Kidney capillary endothelial cell (primary cell): ENCODE measurements at places on chromosomes 3 and 15.

DNA sequence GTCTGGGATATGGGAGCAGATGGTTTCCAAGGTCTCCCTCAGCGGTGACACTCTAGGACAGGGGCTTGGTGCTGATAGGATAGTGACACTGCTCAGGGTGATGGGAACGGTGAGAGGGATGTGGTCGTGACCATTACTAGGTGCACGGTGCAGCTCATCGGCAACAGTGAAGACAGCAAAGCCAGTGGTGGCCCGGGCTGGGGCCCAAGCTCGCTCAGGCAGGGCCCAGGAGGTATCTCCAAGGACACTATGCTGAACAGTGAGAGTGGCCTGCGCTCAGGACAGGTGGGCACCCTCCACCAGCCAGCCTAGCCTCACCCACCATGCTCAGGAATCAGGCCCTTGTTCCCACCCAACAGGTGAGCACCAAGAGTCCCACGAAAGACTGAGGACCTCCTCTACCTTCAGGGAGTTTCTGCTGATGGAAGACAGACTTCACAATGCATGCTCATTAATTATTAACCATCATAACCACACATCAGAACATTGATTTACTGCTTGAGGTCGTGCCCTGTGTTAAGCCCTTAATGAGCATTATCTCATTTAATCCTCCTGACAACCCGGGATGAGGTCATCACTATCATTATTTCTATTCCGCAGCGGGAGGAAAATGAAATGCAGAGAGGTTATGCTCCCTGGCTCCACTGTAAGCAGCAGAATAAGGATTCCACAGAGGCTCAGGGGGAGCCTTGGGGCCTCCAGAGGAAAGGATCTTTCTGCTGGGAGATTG is 269.4 kb downstream of the UACA start:
- no peak for DNase-seq

DNA sequence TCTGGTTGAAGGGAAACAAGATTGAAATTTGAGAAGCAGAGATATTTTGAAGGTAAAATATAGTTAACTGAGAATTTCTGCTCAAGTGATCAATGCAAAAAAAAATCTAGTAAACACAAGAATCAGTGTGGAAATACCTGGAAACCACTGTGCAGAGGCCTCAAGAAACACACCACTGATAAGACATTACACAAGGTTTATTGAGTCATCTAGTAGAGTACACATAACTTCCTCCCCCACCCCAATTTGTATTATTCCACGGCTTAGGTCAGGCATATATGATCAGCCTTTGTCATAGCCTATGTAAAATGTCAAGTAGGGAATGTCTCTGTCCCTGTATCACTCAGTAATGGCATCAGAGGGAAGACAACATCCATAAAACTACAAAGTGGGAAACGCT is 447.8 kb upstream of the BCHE start:
- no peak for DNase-seq

DNA sequence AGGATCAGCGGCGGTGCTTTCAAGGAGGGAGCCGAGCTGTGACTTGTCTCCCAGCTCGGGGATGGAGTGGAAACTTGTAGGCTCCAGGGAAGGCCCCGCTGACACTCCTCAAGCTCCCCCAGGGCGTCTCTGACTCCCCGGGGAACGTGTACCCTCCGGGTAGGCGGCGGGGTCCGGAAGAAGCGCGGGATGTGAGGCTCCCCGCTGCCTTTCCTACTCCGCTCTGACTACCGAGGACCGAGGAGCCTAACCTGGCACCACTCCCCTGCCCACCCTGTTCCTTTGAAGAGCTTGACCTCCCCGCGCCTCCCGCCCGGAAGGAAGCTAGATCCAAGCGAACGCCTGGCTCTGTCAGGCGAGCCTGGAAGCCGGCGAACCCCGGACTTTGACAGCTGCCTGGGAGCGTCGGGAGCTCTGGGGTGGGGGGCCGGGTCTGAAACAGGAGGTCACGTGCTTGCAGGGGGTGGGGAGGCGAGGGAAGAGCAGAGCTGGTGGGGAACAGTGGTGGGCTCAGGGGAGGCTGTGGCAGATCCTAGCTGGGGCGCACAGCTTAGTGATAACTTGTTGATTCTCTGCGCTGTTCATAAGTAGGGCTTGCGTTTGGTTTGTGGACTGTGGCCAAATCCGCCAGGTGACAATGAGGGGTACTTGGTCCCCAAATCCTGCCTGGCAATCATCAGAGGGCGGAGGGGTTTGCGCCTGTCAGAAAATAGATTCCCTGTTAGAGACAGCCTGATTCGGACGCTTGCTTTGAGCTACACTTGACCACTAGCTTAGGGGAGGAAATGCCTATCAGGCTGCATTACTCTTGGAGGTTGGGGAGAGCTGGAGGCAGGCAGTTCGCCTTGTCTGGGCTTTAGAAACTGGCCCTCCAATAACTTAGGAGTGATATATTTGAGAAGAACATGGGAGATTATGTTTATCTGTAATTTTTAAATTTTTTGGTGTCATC is 1.2 kb downstream of the CLSTN2 start:
- DNase-seq = no peak

DNA sequence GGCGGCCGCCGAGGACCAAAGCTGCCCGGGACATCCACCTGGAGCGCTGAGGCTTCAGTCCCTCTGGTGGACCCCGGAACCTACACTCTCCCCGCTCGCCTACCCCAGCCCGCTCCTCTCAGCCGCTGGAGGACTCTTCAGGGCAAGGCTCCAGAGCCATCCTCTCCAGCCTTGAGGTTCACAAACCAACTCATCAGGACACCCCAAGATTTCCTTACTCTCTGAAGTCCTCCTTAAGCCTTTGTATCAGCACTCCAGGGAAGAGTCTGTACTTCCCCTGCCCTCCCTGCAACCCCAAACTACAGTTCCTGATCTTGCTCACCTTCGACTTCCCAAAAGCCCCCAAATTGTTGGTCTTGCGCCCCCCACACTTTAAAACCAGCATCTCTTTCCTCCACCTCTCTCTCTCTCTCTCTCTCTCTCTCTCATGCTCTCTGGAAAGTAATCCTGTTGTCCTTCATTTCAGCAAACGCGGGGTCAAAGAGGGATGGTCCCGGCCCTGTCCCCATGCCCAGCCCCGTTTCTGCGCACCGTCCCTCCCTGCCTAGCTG is 438 bp downstream of the THBS1 start:
- DNase-seq = no peak

DNA sequence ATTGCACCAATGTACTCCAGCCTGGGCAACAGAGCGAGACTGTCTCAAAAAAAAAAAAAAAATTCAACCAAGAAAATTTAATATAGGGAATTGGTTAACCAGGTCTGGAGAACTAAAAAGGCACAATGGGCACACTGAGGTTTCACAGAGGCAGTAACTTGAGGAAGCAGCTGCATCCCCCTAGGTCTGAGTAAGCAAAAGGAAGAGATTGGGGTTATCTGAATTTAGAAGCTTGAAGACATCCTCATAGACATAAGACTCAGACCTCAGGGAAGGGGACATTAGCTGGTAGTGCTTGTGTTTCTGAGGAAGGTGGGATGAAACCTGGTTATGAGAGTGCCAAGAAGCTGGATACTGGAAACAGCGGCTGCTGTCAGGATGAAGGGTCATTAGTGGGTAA is 50.1 kb upstream of the LEKR1 start:
- DNase-seq = no peak
